ENCODE measurements at places on chromosomes 2 and 18.

- H3K27ac ChIP-seq = no peak overlapping the region
- H3K27me3 ChIP-seq = no peaks in the 10 kb centered on the region
- no peaks in the 10 kb centered on the region for H3K36me3 ChIP-seq
Observed at GRCh38 chr2:166285215-166285614, 90.5 kb downstream of the SCN9A start.

DNA sequence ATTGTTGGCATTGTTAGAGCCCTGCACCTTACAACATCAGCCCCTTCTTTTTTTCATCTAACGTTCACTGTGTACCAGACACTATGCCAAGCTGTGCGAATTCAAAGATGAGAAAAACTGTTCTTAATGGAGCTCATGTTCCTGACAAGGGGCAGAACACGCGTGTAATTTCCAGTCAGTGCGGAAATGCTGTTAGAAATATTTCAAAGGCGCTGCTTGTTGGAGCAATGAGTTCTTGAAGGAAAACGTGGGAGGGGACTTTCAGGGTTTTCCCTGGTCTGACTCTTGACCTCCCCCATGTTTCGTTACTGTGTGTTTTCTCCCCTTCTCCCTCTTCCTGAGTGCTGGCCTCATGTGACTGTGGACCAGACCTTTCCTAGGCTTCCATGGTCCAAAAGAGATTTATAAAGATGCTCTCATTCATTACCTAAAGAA lies 1.5 kb downstream of the MTHFD2 start:
- DNase-seq = no peak
- H3K4me3 ChIP-seq = no peak overlapping the region
- no peaks in the 10 kb centered on the region for H3K36me3 ChIP-seq
- no peaks in the 10 kb centered on the region for H3K27me3 ChIP-seq

DNA sequence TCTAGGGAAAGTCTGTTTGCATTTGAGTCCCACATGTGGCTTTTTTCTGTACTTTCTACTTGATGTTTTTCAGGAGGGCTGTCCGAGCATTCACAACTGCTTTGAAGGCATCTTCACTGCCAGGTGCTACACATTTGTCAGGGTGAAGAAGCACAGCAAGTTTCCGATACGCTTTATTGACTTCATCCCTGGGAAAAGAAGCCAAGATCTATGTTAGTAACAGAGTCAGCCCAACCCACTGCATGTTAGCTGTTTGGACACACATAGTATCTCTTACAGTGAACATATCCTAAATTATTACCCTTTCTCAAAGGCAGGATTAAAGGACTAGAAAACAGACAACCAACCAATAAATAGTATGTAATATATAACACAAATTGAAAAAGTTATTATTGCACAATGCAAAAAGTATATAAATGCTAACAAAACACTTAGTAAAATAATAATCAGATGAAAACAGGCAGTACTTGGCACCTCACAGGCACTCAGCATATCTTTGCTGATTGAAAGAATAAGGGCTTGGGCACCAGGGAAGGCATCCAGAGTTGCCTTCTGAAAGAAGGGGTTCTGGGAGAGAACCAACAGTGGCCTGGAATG lies 24.1 kb downstream of the DNAJC27 start:
- H3K27ac ChIP-seq = no peak overlapping the region
- DNase-seq = no peak
- no peaks in the 10 kb centered on the region for H3K27me3 ChIP-seq
- no peak overlapping the region for H3K4me3 ChIP-seq
- H3K36me3 ChIP-seq = peaks cover 19% of the 10 kb centered on the region
- H3K4me1 ChIP-seq = no peaks in the 10 kb centered on the region

- no peak for DNase-seq
- H3K27ac ChIP-seq = no peak overlapping the region
- no peaks in the 10 kb centered on the region for H3K36me3 ChIP-seq
- H3K27me3 ChIP-seq = no peaks in the 10 kb centered on the region
Observed at GRCh38 chr18:36338403-36338933, 41.0 kb downstream of the FHOD3 start.

GRCh38 chr2:72780477-72780876 lies 45.4 kb downstream of the EXOC6B start:
- no peaks in the 10 kb centered on the region for H3K36me3 ChIP-seq
- no peaks in the 10 kb centered on the region for H3K27me3 ChIP-seq
- H3K4me1 ChIP-seq = no peaks in the 10 kb centered on the region

DNA sequence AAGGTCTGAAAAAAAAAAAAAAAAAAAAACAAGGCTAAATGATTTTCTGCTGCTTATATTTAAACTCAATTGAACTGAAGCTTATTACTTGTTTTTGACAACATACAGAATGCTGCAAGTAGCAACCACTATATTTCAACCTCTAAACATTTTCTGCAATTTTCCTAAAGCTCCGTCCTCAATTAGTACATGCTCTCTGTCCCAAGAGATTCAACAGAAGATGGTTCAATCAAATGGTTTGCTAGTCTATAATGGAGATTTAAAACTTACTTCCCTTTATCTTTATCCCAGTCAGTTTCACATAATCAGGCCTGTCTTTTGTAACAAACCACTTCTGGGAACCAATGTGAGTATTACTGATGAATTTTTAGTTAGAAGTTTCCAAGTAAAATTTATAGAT lies 485.1 kb upstream of the CDH7 start:
- no peaks in the 10 kb centered on the region for H3K27me3 ChIP-seq
- no peaks in the 10 kb centered on the region for H3K4me1 ChIP-seq
- DNase-seq = no peak
- H3K4me3 ChIP-seq = no peak overlapping the region

Data from natural killer cell (primary cell).